ENCODE measurements at places on chromosomes 4 and X.

DNA sequence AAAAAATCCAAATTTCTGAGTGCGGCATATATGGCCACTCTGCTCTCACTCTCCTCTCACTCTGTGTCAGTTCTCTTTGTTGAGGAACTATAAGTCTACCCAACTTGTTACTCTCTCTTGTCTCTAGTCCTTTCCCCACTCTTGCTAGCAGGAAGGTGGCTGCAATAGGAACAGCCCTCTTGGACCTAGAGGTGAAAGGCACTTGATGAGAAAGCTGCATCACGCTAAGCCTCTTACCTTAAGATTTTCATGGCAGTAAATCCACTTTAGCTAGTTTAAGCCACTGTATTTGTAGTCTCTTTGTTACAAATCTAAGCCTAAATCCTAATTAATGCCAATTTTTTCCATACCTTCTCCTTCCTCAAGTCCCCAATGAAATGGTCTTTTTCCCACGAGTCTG, 189.9 kb downstream of the NKX6-1 start:
- DNase-seq = no peak

DNA sequence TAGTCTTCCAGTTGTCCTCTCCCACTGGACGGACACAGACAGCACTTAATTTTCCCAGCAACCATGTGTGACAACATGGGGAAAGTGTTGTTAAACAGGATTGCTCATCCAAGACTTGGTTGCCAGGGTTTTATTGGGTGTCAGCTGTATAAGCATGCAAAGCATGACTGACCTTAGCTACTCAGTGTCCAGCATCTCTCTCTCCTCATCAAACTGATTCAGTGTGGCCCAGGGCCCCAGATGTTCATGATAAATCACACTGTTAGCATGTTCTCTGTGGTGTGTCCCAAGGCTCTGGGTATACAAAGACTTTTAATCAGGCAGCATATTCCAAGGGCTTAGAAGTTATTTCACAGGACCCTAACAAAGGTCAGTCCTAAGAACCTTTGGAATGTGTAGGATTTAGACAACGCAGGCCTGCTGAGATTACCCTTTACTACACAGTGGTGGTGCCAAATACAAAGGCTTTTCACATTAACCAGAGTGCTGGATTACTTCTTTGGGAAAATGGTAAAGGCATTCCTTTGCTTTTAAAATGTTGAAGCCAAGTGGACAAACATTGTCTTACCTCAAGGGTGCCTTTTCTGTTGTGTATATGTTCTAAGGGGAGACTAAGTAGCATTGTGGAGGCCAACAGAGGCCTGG, 213.3 kb downstream of the GLUD2 start:
- DNase-seq = no peak

DNA sequence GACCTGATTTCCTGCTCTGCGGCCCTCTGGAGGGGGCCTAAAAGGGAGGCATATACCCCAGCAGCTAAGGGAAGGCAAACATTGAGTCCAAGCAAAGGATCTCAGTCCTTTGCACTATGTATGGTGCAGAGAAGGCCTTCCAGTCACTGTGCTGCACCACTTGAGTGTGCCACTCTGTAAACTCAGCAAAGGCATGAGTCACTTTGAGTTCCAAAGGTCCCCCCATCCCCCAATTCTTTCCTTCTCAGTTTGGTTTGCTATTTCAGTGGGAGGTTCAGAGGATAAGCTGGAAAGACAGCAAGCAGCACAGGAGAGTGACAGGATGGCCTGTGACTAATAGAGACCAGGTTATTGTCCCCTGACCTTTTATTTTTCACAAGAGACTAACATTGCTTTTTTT, 131.3 kb downstream of the FHDC1 start:
- DNase-seq = no peak

- no peak for DNase-seq
Measured at GRCh38 chrX:9390121-9390520, 74.7 kb upstream of the TBL1X start.

DNA sequence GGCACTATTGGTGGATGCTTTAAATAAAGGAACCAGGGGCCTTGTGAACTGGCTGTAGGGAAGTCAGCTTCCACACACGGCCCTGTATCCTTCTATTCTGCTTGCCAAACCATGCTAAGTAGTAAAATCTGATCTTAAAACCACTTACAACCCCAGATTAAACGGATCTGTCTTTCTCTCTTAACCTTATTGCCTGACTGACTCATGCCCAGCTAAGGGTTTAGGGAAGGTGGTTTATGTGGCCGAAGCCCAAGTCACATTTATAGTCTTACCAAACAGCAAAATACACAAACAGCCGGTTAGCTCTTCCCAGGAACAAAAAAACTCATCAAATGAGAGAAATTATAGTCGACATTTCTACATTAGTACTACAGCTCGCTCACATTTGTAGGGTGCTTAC, 988.4 kb upstream of the TENM3 start:
- DNase-seq = no peak

GRCh38 chr4:41935652-41936021, 408 bp downstream of the TMEM33 start:
- peak; percentile 13 for DNase-seq

- peak; percentile 86 for DNase-seq
Measured at GRCh38 chrX:12978205-12979025, 3.5 kb downstream of the TMSB4X start.

DNA sequence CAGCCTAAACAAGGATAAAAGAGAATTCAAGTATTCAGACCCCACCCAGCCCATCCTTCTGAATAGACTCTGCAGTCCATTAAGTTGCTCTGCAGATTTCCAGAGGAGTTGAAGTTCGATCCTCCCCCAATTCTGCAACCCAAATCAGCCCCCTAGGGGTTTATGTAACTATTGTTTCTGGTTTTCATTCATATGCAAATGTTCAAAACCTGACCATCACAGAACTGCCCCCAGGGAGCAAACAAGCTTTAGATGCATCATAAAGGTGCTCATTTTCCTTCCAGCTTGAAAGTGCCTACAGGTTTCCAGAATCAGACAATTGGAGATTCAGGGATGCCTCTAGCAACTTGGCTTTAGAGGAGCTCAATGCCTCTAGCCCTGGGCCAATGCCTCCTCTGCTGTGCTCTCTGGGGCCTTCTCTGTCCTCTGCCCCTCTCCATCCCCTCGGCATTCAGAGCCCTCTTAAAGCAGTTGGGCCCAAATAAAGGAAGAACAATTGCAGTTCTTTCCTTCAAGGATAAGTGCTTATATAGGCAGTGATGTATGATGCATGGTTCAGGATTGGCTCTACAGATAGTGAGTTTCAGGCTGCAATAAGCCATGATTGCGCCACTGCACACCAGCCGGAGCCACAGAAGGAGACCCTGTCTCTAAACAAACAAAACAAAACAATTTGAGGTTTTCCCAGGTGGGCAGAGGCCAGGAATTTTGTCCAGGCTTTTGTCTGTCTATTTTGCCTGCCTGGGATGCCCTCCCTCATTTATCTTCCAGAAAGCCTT, 23.5 kb upstream of the SPINK2 start:
- DNase-seq = no peak

DNA sequence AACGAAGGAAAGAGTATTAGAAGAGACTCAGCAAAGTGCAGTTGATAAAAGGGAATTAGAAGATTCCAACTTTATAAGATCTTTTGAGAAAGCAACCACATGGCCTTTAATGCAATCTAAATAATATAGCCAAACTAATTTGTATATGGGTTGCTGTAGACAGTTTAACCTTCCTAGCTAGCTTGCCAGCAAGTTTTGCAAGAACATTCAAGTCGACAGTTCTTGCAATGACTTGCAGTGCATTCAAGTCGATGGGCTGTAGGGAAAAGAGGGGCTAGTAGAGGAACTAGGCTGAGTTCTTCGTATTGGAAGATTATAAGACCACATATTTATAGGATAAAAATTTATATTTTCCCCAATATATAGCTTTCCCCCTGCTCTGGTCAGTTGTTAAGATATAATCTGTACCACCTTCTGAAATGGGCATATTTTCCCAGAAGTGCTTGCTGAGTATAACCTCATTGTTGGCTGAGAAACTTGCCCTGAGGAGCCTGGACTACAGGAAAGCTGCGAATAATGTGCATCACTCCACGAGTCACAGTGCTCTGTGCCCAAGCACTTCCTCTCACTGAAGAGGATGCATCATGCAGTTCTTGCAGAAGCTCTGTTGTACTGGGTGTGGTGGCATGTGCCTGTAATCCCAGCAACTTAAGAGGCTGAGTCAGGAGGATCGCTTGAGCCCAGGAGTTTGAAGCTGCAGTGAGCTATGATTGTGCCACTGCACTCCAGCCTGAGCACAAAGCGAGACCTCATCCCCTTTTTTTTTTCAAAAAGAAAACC, 56.7 kb downstream of the DOCK11 start:
- no peak for DNase-seq

GRCh38 chr4:101604976-101605375, 185.6 kb upstream of the BANK1 start:
- no peak for DNase-seq

DNA sequence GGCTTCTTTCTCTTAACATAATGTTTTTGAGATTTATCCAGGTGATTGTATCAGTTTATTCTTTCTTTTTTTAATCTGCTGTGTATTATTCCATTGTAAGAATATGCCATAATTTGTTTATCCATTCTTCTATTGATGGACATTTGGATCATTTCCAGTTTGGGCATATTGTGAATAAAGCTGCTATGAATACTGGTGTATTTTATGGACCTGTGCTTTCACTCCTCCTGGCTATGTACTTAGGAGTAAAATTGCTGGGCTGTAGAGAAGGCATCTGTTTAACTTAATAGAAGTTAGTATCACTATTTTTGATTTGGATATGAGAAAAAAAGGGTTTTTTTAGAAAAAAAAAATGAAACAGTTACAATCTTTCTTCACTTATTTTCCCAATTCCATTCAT, 50.0 kb upstream of the FAM9C start:
- DNase-seq = no peak

DNA sequence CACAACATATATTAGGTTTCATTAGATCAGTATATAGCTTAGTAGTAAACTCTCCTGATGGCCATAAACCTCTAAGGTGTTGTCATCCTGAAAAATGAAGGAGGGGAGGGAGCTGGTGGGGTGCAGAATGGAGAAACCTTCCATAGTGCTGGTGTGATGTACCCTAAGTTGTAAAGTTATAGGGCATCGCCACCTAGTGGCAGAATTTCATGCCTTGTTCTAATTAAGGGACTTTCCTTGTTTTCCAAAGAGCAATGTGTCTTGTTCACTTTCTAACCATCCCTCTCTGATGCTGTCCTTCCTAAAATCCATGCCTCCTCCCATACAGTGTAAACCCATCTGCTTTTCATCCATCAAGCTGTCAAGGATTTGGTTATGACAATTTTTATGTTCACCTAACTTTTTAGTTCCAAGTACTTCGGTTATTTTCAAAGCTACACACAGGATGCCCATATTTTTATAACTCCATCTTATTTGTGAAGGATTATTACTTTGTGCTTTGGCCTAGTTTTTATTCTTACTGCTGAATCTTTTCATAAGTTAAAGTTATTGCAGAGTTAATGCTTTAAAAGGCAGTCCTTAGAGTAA, 4.5 kb downstream of the NBDY start:
- peak; percentile 68 for DNase-seq

- DNase-seq = no peak
Measured at GRCh38 chr4:20318909-20319277, 67.2 kb downstream of the SLIT2 start.

GRCh38 chrX:26050099-26050498, 88.0 kb upstream of the MAGEB18 start:
- DNase-seq = no peak

DNA sequence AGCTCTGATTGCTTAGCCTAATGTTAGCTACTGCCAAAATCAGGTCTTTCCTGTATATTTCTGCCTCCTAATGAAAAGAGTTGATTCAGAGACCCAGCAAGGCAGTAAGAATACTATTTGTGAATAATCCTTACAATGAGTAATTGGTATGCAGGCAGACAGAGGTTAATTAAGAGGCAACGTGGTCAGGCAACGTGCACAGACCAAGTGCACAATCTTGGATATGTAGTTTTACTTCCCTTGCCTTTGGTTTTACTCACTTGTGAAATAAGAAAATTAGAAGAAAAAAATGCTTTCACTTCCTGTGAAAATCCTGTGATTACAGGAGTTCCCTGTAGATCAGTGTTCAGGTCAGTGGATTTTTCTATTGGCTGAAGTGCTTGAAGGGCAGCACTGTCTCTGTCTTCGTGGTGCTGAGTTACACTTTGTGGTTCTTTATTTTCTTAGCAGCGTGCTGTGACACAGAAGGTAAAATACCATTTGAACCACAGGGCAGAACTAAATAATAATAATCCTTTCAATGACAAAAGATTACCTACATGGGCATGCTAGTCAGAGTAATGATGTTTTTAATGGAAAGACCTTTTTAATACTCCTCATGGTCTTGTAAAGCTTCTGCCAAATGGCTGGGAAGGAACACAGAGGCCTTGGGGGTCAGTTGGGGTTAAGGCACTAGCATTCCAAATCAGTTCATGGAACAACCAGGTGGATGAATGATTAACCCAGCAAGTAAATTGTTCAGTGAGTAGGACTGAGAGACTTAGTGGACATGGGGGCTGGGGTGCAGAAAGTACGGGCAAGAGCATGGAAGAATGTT, 430.9 kb downstream of the MAPK10 start:
- DNase-seq = no peak

DNA sequence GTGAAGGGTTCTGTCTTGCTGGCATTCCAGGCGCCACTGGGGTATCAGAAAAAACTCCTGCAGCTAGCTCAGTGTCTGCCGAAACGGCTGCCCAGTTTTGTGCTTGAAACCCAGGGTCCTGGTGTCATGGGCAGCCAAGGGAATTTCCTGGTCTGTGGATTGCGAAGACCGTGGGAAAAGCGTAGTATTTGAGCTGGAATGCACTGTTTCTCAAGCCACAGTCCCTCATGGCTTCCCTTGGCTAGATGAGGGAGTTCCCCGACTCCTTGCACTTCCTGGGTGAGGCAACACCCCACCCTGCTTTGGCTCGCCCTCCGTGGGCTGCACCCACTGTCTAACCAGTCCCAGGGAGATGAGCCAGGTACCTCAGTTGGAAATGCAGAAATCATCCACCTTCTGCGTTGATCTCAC, 40.1 kb downstream of the NOP14 start:
- DNase-seq = no peak

DNA sequence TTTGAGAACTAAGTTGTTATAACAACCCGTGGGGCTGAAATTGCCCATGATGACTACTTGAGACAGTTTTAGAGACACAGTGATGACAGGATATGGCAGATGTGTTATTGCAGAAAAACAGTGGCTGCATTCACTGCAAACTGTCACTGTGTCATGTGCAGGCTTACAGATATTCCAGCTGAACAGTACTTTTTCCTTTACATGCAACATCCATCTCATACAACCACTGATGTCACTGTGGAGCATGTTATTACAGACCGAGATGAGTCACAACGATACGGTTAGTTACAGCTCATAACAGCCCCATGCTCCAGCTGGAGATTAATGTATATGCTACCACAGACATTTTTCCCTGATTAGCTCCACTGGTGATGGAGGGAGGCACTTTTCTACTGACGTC, 207.4 kb downstream of the TMA16 start:
- no peak for DNase-seq

- DNase-seq = no peak
Measured at GRCh38 chr4:28845158-28845557, 1875.0 kb upstream of the PCDH7 start.

GRCh38 chr4:22233230-22233629, 282.6 kb downstream of the ADGRA3 start:
- DNase-seq = no peak

GRCh38 chr4:7522452-7523220, 87.9 kb upstream of the PSAPL1 start:
- no peak for DNase-seq
